ENCODE measurements at places on chromosomes 3 and 15. TPM values are rescaled to one million over a fixed set of nuclear protein-coding genes. Genes with fewer than 3 reads are reported as not detected.

The SI gene
- polyA plus RNA-seq: 722 TPM

The SCN11A gene
- 1.1 TPM for polyA plus RNA-seq

The LIPH gene
- 6.9 TPM for polyA plus RNA-seq

The ZPLD1 gene
- polyA plus RNA-seq: 0.22 TPM

The SMCO1 gene
- polyA plus RNA-seq: not detected

The KBTBD8 gene
- 2.7 TPM for polyA plus RNA-seq

The CKMT1B gene
- polyA plus RNA-seq: 15.3 TPM

The BMF gene
- polyA plus RNA-seq: 9.2 TPM

The ARPP21 gene
- 2.7 TPM for polyA plus RNA-seq

The FRMD5 gene
- polyA plus RNA-seq: 1.7 TPM

The STX19 gene
- polyA plus RNA-seq: 0.34 TPM

The LRRIQ4 gene
- polyA plus RNA-seq: 0.07 TPM

The PP2D1 gene
- polyA plus RNA-seq: 0.39 TPM

The EPHA6 gene
- polyA plus RNA-seq: 1.6 TPM

The MYO5A gene
- 6.0 TPM for polyA plus RNA-seq

The RNU6-1 gene
- polyA plus RNA-seq: not detected

The ZIC1 gene
- polyA plus RNA-seq: 0.01 TPM

The CSNK1G1 gene
- polyA plus RNA-seq: 11.9 TPM

The ZNF662 gene
- polyA plus RNA-seq: 23.4 TPM

The GOLGA8G gene
- not detected for polyA plus RNA-seq

The NAA50 gene
- polyA plus RNA-seq: 85.5 TPM

The TGM5 gene
- polyA plus RNA-seq: 0.03 TPM

The ABHD17C gene
- 50.7 TPM for polyA plus RNA-seq

The ADGRG7 gene
- polyA plus RNA-seq: 56.1 TPM

The PAQR5 gene
- 3.4 TPM for polyA plus RNA-seq

The CCR1 gene
- 3.4 TPM for polyA plus RNA-seq

The ZNF280D gene
- 43.7 TPM for polyA plus RNA-seq

The HEXA gene
- 162 TPM for polyA plus RNA-seq

The TMCO5A gene
- not detected for polyA plus RNA-seq

The C3orf52 gene
- polyA plus RNA-seq: 14.1 TPM

The PLCB2 gene
- polyA plus RNA-seq: 11.7 TPM

The C15orf62 gene
- 5.4 TPM for polyA plus RNA-seq

The RBP2 gene
- 2,966 TPM for polyA plus RNA-seq

The GOLGA8J gene
- polyA plus RNA-seq: 0.19 TPM

The MORC1 gene
- polyA plus RNA-seq: 0.01 TPM

The CCRL2 gene
- 11.3 TPM for polyA plus RNA-seq

The MUC20 gene
- polyA plus RNA-seq: 34.5 TPM

Measured in large intestine (tissue), 12 donors.